NCI-H187 (cell line): ENCODE measurements at places on chromosomes 2 and 18.

GRCh38 chr2:1518331-1518803, 105.1 kb downstream of the TPO start:
- DNase-seq, result no peak

DNA sequence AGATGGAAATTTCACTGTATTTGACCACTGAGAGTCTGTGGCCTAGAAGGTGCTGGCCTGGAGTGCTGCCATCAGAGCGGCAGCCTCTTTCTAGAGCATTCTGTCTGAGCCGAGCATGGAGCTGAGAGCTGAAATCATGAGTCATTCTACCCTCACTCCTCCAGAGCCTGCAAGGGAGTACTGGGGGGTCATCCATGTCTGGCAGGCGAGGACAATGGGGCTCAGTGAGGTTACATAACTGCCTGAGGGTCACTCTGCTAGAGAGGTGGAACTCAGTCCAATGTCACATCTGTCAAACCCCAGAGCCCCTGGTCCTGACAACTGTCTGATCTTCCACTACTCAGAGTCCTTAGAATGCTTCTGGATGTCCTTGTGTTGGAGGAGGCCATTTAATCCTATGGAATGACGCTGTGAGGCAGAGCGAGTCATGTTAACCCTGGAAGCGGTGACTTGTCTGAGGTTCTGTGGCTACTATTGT, 65.3 kb downstream of the HAUS1 start:
- DNase-seq, result no peak

- DNase-seq, result no peak
These were observed 858 bp upstream of the RTP5 start for GRCh38 chr2:241868661-241869081.

- no peak for DNase-seq
These were observed 95.8 kb downstream of the SLC25A12 start for GRCh38 chr2:171798156-171798820.

GRCh38 chr2:66428986-66429612, 5.8 kb upstream of the MEIS1 start:
- peak; percentile 42 for DNase-seq

GRCh38 chr18:25314151-25314837, 37.7 kb downstream of the ZNF521 start:
- DNase-seq, result no peak
